ENCODE measurements at places on chromosomes 5 and 9.

- DNase-seq = no peak
These were observed 47.3 kb upstream of the CDKN2AIPNL start for GRCh38 chr5:134459010-134459403.

- peak; percentile 12 for DNase-seq
These were observed 27.2 kb downstream of the ATP6V0E1 start for GRCh38 chr5:173010547-173011464.

DNA sequence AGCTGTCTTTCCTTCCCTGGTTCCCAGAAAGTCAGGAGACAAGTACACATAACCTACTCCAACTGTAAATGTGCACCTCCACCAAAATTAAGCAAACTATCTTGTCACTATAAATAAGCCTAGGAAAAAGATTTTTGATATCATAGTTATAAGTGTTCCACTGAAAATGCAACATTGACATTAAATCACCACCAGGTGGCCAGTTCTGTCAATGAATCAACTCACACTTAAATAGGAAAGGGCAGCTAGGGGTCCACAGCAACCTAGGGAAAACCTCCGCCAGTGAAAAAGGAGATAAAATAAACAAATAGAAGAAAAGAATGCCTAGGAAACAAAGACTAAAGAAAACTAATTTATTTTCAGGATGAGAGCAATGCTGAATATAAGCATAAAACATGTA lies 243.0 kb upstream of the PTPRD start:
- peak; percentile 22 for DNase-seq

DNA sequence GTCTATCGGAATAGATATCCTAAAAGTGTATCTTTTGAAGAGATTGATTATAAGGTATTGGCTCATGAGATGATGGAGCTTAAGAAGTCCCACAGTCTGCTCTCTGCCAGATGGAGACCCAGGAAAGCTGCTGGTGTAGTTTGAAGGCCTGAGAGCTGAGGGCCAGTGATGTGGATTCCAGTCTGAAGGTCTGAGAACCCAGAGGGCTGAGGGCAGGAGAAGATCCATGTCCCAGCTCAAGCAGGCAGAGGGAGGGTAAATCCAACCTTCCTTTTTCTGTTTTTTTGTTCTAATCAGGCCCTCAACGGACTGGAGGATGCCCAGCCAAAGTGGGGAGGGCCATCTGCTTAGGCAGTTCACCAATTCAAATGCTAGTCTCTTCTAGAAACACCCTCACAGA lies 11.0 kb upstream of the ABL1 start:
- DNase-seq = no peak

GRCh38 chr5:36664766-36665165 lies 58.4 kb downstream of the SLC1A3 start:
- DNase-seq = no peak

DNA sequence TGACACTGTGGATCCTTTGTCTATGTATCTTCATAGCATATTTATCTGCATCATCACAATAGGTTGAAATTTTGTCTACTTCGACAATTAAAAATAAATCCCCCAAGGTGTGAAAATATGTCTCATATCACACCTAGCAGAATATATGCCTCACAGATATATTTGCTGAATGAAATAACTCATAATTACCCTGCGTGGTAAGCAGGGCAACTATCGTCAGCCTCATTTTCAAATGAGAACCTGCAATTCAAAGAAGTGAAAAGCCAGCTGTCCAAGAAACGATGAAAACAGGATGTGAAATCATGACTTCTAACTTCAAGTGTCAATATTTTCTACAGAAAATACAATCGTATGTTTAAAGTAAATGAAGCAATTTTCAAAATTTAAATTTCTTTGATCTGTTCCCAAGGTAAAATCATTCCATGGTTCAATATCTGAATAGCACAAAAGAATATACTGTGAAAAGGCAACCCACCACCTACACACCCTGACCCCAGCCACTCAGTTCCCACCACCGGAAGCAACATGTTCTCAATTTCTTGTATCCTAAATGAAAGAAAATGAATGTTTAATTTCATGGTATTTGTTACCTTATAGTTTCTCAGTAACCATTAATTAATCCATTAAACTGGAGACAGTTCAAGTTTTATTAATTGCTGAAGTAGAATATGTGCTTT lies 57.1 kb downstream of the TBCA start:
- DNase-seq = no peak

GRCh38 chr5:167049043-167049663 lies 1242.3 kb upstream of the WWC1 start:
- peak; percentile 59 for DNase-seq

- DNase-seq = no peak
These were observed 201.4 kb downstream of the BRINP1 start for GRCh38 chr9:119167876-119168275.

DNA sequence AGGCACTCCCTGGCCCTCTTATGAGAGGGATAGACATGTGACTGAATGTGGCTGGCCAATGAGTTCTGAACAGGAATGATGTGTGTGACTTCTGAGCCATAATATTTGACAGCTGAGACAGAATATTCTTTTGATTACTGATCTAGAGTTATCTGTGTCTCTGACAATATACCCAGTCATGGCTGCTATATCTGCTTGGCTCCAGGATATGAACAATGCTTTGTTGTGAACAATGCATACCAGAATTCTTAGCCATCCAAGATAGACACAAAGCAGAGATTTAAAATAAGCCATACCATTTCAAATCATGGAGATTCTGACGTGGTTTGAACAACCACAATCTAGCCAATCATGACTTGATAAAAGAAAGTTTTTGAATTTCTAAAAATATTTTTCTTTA lies 840.3 kb upstream of the SEMA6A start:
- DNase-seq = no peak

- no peak for DNase-seq
These were observed 127.6 kb upstream of the GABRP start for GRCh38 chr5:170655920-170656319.

DNA sequence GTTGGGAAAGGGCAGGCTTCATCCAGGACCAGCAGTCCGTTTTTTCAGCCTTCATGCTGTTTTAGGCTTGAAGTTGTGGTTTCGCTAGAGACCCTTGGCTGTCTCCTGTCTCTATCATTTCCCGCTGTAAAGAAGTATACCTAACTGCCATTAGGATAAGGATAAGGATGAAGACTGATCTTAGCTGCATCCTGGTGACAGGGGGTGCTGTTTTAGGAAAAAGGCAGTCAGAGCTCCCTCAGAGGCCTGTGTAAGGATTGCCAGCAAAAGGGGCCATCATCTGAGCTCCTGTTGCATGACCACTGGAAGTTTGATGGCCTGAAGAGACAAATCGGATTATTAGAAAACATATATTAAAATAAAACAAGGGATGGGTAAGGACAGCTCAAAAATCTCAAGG lies 64.8 kb upstream of the FGF10 start:
- no peak for DNase-seq

DNA sequence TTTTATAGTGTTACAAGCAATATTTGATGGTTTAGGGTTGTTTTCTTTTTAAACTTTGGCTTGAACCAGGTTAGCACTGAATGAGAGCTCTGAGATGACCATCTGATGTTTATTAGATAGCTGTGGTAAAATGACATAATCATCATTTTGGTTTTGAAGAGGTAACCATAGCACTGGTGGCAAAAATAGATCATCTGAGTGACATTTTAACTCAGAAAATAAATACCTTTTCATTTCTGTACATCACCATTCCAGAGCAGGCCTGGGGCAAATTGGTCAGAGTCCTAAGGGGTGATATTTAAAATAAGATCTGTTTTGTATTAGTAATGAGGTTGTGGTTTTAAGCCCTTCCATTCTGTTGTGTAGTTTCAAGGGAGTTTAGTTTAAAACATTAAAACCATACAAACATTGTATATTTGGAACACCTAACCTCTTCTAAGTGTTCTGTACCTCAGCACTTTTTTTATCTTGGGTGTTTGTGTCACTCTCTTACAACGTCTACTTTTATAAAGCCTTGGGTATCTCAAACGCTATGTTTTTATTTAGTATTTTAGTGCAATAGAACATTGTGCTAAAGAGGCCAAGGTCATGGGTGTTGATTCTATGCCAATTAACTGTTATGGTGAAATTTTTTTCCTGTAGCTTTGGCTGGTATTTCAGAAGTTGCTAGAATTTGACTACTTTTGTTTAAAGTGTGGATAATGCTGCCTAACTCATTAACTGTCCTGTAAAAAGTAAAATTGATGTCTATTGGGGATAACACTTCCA lies 166.1 kb downstream of the CD180 start:
- peak; percentile 64 for DNase-seq

DNA sequence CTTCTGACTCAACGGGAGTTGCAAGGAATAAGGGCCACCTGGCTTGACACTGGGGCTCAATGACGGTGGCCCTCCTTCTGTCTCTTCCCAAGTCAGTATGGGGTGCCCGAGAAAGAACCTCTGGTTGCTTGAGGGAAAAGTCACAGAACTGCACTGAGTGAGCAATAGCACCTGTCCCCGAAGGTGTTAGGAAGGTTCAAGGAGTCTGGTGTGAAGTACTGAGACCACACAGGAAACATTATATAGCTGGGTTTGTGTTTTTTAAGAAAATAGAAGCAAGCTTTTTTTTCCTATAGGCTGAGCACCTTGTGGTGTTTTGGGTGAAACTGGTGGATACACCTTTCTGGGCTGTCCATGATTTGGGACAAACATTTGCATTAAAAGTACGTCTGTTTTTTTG lies 62.9 kb downstream of the SPIN1 start:
- DNase-seq = no peak

DNA sequence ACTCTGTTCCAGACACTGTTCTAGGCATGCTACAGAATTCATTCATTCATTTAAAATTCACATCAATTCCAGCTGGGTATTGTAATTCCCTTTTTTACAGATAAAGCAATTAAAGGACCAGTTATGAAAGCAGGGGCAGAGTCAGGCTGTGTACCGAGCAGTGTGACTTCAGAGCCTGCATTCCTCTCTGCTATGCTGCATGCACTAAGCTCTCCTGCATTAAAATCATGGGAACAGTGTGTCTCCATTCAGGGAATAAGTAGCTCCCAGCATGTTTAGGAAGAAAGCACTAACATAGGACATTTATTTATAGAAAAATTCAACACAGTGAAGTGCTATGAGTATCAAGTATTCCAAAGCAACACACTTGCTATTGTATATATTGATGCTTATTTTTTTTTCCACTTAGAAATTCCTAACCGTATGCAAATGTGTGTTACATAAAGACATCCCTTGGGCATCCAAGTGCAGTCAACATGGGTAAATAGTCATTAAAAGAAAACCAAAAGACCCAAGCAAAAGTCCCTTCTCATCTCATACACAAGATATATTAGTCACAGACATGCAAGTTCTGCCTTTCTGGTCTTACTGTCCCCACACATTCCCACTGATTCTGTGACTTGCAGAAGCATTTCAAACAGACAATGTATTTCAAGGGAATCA lies 173.7 kb downstream of the GABRB2 start:
- DNase-seq = no peak

- peak; percentile 10 for DNase-seq
These were observed 490.7 kb downstream of the CDH18 start for GRCh38 chr5:19497229-19497815.

GRCh38 chr9:127989094-127989493 lies 8.3 kb upstream of the EEIG1 start:
- DNase-seq = no peak

DNA sequence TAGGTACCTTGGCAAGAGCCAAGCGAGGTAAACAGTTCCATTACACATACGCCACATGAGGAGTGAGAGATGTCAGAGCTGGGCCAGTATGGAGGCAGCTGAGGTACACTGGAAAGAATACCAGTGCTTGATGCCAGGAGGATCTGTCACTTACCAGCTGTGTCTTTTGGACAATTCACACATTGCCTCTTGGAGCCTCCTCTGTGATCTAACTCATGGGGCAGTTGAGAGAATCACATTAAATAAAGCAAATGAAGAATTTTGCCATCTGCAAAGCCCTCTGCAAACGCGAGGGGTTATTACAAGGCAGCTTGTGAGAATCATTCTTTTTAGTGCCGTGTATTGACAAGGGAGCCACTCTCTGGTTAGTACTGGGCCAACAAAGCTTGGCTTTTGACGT lies 429.7 kb upstream of the KLF4 start:
- no peak for DNase-seq

DNA sequence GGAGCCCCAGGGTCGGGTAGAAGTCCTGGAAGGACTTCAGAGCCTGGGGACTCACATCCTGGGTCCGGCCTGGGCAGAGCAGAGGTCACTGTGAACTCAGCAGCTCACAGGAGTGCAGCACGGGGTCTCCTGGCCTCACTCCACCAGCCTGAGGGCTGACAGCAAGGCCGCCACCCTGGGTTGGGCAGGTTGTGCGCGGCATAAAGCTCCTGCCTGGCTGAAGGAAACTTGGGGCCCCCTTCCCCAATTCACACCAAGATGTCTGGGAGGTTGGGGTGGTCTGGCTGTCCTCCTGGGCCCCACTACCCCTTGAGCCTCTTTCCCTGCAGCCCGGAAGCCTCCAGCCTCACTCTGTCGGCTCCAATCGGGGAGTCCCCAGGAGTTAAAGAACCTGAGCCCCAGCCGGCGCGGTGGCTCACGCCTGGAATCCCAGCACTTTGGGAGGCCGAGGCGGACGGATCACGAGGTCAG lies 2.1 kb downstream of the LCN15 start:
- DNase-seq = no peak

DNA sequence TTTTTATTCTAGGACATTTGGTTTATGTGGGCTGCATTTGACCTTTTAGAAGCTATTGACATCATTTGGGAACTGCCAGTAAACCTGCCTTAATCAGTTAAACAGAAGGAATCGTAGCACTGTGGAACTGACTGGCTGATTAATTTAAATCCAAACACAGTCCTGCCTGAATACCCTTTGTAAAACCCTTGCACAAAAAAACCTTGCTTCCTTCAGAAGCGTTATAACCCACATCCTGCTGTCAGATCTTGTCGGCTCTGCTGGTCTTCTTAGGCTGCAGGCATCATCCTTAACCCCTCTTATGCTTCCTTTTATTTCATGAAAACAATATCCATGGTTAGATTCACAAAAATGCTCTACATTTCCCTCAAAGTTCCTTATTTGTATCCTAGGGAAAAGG lies 46.3 kb downstream of the PAM start:
- no peak for DNase-seq

DNA sequence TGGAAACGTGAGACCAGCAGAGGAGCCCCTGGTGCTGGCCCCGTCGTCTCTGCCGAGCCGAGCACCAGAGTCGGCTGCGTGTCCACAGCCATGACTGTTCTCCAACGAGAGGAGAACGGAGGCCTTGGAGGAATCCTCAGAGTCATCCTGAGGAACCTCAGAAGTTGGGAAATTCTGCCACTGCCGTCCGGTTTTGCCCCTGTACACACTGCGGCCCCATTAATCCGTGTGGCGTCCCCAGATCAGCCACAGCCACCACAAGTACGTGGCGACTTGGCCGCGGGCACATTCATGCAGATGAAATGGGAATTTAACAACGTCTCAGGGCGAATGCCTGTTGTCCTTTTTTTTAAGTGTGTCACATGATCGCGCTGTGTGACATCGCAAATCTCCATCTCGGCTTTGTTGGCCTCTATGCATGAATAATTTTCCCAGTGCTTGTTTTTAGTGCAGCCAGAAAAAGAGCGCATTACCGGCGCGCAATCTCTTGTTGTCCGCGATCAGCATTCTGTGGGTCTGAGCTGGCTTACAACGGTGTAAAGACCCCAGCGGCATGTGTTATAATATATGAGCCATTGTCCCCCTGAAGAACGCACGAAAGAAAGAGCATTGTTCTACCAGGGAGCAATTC lies 323.0 kb upstream of the IRX4 start:
- no peak for DNase-seq

All from fibroblast of upper back skin (primary cell).